ENCODE measurements at places on chromosomes 13 and 19.

GRCh38 chr19:31317093-31317492 lies 32.1 kb downstream of the TSHZ3 start:
- no peak for DNase-seq

GRCh38 chr13:72514146-72514545 lies 213.3 kb downstream of the MZT1 start:
- DNase-seq: no peak

GRCh38 chr13:33150662-33151061 lies 134.4 kb downstream of the KL start:
- DNase-seq: no peak

- DNase-seq: peak; percentile 26
Observed at GRCh38 chr19:13212759-13213330, 62.6 kb downstream of the IER2 start.

DNA sequence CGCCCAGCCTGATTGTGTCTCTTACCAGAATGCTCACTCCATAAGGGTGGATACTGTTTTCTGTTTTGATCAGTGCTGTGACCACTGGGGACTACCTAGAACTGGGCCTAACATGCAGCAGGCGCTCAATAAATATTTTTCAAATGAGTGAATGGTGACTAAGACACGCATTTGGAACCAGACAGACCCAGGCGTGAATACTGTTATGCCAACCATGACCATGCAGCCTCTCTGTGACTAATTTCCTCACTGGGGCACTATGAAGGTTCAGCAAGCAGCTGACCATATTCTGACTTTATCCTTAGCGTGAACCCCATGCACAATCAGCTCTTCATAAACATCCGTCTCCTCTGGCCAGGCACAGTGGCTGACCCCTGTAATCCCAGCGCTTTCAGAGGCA lies 13.0 kb upstream of the SPC24 start:
- DNase-seq: no peak
